ENCODE measurements at places on chromosomes 13 and 19.
A peak's percentile ranks its signal among the peaks of the same experiment; 100 is the strongest.

DNA sequence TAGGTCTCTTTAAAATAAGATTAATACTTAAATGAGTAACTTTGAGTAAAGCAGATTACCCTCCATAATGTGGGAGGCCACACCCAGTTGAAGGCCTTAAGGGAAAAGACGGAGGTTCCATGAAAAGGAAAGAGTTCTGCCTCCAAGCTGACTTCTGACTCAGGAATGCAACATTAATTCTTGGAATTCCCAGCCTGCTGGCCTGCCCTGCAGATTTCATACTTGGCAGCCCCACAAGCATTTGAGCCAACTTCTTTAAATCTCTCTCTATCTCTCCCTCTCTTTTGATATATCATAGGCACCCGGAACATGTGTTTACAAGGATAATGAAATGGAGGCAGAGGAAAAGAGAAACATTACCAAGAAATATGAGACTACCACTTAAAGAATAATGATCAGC lies 902.3 kb upstream of the MIR17HG start:
- peak; percentile 97 for DNase-seq

- no peak for DNase-seq
Measured at GRCh38 chr19:48946463-48947257, 8.0 kb upstream of the BAX start.

- DNase-seq = no peak
Measured at GRCh38 chr13:37954191-37954590, 84.6 kb upstream of the TRPC4 start.

DNA sequence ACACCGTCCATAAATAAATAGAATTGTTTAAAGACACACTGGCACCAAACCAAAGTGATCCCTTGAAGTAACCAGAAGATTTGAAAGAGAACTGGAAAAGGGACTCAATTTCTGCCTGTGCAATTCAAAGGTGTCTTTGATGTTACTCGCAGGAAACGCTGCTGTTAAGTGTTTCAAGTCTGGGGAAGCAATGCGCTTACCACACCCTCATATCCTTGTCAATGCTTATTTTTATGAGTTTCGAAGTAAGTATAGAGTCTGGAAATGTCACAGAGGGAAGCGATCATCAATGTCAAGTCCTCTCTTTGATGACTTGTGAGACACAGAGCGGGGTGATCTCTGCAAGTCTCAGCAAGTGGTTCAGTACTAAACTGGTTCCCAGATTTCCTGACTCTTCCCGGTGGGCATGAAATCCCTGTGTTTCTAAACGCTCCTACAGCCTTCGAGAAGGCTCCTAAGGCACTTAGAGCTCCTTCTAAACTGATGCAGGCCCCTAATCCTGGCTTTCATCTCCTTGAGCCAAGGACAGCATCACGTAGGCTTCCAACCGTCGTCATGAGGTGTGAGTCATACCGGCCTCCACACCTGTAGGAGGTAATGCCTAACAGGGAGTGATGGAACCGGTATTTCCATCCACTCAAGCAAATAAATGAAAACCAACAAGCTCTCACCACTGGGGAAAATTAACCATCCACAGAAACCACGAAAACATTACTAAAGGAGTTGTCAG lies 22.8 kb downstream of the SYDE1 start:
- DNase-seq = no peak

- no peak for DNase-seq
Measured at GRCh38 chr19:17286263-17286662, 4.6 kb downstream of the ANKLE1 start.

GRCh38 chr19:54804101-54804500 lies 691 bp downstream of the KIR2DL4 start:
- no peak for DNase-seq

DNA sequence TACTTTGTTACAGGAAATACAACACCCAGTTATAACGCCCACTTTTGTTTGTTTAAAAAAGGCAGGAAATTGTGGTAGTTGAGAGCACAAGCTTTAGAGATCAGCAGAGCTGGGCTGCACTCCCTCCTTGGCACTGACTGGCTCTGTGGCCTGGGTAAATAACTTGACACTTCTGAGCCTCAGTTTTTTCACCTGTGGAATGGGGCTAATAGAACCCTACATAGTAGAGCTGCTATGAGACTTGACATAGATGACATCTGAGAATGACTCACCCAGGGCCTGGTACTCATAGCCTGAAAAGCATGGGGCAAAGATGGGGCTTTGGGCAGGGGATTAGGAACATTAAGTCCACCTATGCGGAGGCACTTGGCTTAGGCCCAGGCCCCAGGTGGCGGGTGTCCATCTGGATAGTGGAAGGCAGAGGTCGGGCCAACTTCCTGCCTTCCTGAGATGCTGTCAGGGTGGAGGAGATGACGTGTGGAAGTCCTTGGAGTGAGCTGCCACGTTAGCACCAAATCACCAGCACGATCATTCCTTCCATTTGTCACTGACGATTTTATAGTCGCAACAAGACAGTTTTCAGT lies 159.1 kb downstream of the KATNAL1 start:
- no peak for DNase-seq

- DNase-seq = no peak
Measured at GRCh38 chr19:2629491-2630351, 72.8 kb downstream of the GNG7 start.

GRCh38 chr13:100234524-100235136 lies 145.7 kb downstream of the PCCA start:
- DNase-seq = peak; percentile 11

DNA sequence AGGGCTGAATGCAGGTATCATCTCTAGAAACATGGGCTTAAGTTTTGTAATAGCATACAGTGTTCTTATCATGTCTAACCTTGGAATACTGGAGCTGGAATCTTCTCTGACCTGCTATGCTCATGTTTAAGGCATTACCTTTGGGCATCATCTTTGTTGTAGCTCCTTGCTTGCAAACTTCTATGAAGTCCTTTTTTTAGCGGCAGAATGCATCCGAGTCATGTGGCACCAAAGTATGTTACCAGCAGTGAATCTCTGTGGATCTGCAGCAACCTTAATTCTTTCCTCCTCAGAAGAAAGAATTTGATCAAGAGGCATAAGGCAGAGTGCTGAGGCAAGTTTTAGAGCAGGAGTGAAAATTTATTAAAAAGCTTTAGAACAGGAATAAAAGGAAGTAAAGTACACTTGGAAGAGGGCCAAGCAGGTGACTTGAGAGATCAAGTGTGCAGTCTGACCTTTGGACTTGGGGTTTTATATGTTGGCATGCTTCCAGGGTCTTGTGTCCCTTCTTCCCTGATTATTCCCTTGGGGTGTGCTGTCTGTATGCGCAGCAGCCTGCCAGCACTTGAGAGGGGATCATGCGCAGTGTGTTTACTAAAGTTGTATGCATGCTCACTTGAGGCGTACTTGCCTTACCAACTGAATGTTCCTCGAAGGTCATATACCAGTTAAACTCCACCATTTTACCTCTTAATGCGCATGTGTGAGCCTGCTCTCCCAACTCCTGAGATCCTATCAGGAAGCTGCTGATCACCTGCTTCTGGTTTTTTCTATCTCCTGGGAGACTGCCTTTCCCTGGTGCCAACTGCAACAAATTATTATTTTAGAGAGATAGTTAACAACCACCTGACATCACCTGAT lies 115.5 kb downstream of the LACC1 start:
- DNase-seq = no peak

GRCh38 chr13:108087810-108088209 lies 127.5 kb downstream of the LIG4 start:
- DNase-seq = no peak

GRCh38 chr19:57560049-57560491 lies 407 bp upstream of the ZNF550 start:
- peak; percentile 39 for DNase-seq

Measured in amniotic epithelial cell (primary cell).